MV-4-11 (cell line): ENCODE measurements at places on chromosomes 7 and 10.

DNA sequence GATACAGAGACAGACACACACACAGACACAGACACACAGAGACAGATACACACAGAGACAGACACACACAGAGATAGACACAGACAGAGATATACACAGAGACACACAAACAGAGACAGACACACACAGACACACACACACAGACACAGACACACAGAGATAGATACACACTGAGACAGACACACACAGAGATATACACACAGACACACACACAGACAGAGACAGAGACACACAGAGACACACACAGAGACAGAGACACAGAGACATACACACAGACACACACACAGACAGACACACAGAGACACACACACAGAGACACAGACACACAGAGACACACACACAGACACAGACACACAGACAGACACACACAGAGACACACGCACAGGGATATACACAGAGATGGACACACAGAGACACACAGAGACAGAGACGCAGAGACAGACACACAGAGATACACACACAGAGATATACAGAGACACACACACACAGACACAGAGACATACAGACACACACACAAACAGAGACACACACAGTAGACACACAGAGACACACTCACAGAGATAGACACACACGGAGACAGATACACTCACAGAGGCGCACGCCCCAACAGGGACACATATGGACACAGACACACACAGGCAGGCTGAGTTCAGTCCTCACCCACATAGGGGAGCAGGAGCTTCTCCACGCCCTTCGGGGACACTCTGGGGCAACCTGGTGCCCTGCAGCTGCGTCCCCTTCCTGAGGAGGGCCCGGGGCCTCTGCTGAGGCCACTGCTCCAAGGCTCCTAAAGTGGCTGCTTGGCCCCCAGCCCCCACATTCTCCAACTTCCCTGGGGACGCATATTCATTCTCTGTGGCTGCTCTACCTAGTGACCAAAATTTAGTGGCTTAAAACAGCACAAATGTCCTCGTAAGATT, 10.3 kb upstream of the PPP2R2D start:
- DNase-seq = no peak

GRCh38 chr7:80039251-80039884, 95.3 kb upstream of the GNAI1 start:
- DNase-seq = no peak

GRCh38 chr7:28318101-28318762, 94.1 kb upstream of the CREB5 start:
- no peak for DNase-seq

- DNase-seq = no peak
Observed at GRCh38 chr10:4343091-4343490, 482.9 kb upstream of the AKR1E2 start.

- no peak for DNase-seq
Observed at GRCh38 chr7:46452561-46453135, 531.6 kb upstream of the IGFBP3 start.

DNA sequence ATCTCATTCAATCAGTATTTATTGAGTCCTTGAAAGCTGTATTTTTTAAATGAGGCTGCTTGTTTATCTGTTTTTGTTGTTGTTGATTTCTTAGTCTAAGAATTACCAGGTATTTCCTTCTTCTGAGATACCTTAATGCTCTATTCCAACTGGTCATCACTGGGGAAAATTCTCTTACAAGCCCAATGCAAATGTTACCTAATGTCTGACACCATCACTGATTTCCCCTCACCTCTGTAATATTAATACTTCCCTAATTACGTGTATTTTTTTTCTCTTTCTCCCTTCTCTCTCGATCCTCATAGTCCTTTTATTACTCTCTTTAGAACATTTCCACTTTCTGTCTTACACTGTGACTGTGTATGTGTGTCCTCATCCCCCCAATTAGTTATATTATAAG, 13.9 kb downstream of the HDAC9 start:
- DNase-seq = no peak

GRCh38 chr10:43616697-43617370, 10.6 kb downstream of the ZNF485 start:
- no peak for DNase-seq

DNA sequence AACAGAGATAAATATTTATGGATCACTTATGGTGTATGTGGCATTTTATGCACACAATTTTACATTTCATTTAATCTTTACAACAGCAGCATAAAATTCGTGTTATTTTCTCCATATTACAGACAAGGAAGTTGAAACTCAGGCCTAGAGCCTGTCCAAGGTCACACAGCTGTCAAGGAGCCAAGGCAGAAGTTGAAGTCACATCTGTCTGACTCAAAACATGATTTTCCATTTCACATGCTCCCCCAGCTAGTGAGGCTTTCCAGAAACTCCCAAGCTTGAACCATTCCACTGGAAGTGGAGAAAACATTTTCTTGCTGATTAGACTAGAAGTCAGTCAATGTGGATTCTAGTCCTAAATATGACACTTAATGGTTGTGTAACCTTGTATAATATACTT, 110.5 kb downstream of the HECTD2 start:
- peak; percentile 58 for DNase-seq

- DNase-seq = peak; percentile 11
Observed at GRCh38 chr7:21253740-21254687, 173.9 kb upstream of the SP4 start.

DNA sequence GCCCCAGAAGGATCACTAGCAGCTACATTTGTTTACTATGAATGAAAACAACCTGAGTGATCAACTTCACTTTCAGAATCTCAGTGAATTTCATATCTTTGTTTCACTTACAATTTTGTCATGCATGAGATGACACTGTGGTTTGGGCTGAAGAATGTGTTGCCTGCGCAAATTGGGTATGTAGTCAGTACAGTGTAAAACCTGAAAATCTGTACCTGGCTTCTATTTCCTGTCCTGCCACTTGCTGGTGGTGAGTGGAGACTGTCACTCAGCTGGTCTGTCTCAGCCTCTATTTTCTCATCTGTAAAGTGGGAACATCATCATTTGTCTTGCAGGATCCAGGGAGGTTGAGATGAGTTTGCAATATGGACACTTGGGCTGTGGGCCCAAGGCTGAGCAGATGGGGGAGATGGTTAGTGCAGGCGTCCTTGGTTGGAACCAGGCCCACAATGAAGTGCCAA, 118.0 kb downstream of the WDFY4 start:
- no peak for DNase-seq

GRCh38 chr7:55594414-55594813, 22.1 kb upstream of the VOPP1 start:
- DNase-seq = no peak

- DNase-seq = no peak
Observed at GRCh38 chr10:54691331-54691730, 109.7 kb downstream of the PCDH15 start.

GRCh38 chr10:79390551-79391229, 43.4 kb downstream of the PPIF start:
- DNase-seq = peak; percentile 41

GRCh38 chr7:65436163-65436562, 62.5 kb downstream of the ZNF92 start:
- DNase-seq = no peak

GRCh38 chr10:74096777-74097176, 53.9 kb downstream of the AP3M1 start:
- peak; percentile 20 for DNase-seq

DNA sequence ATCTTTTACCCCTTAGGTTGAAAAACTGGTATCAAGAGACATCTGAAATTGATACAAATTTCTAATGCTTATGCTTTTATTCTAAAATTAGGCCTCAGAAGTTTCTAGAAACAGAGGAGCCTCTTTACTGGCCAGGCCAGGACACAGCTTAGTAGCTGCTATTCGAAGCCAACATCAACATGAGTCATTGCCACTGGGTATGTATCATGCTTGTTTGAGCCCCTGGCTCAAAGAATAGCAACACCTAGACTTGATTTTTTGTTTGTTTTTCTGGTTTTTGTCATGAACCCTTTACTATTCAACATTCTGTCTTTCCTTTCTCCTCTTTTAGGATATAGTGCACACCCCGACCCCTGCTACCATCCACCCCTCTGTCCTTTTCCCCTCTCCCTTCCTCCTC, 90.9 kb upstream of the STK17A start:
- no peak for DNase-seq

DNA sequence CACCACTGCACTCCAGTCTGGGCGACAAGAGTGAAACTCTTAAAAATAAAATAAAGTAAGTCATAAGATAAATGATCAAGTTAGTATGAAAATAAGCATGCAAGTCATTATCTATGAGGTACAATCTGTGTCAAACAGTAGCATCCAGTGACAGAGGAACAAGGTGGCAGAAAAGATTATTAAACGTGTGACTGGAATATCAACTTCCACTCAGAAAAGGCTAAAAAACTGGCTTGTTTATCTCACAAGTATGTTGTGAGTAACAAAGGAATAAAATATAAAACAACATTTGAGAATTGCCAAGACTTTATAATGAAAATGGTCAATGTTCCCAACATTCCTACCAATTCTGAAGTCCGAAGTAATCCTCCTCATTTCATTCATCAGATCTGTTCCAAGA, 30.3 kb downstream of the ITGB1 start:
- DNase-seq = no peak

GRCh38 chr10:60914690-60915141, 29.3 kb downstream of the RHOBTB1 start:
- no peak for DNase-seq

DNA sequence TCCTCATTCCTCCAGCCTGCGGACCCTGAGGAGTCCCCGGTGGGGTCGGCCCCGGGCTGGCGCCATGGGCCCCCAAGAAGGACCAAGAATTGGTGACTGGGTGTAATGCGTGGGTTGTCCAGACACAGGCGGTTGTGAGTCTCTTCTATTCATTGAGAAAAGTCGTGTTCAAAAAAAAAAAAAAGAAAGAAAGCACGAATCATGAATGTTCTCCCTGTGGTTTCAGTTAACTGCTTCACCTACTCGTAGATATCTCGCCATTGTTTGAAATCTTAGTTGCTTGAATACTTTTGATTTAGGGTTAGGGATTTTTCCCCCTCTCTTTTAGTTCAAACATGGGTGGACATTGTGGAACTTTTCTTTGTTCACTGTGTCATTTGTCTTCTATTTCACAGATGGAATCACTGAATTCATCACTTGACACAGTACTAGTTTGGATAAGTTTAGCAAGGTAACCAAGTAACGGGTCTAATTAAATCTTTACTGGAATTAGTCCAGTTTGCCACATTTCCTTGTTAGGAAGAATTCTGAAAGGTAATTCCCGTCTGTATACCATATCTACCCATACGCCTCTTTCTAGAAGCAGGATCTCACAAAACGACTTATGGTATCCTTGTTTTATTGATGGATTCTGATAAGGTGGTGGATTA, 775 bp downstream of the STARD3NL start:
- no peak for DNase-seq

- DNase-seq = no peak
Observed at GRCh38 chr10:117444497-117445040, 69.3 kb upstream of the PDZD8 start.

DNA sequence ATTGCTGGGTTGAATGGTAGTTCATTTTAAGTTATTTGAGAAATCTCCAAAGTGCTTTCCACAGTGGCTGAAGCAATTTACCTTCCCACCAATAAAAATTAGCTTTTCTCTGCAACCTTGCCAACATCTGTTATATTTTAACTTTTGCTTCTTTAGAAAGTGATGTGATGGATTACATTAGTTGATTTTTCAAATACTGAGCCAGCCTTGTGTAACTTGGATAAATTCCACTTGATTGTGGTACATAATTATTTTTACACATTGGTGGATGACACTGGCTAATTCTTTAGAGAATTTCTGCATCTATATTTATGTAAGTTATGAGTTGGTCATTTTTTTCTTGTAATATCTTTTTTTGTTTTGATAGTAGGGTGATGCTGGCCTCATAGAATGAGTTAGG, 634.1 kb downstream of the GALNT17 start:
- no peak for DNase-seq

DNA sequence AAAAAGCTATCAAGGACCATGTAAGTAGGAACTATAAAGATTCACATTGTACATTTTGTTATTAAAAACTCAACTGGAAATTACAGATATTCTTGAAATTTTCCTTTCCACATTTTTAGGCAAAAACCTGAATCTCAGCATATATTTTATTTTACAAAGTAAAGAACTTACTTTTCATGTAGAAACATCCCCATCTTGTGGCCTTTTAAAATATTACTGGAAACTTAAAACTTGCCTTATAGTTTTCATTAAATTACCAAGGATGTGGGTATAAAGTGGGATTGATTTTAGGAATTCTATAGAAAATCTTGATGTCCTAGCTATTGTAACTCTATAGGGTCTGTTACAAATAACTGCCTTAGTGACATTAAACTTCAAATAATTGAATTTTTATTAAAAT, 10.6 kb downstream of the DBF4 start:
- peak; percentile 19 for DNase-seq

- DNase-seq = no peak
Observed at GRCh38 chr7:93958216-93958615, 36.7 kb downstream of the GNG11 start.

GRCh38 chr7:7920056-7920455, 48.5 kb upstream of the GLCCI1 start:
- no peak for DNase-seq
